ENCODE measurements at places on chromosomes 1 and 21.

- DNase-seq = no peak
Measured at GRCh38 chr1:11600836-11601235, 53.4 kb downstream of the FBXO2 start.

DNA sequence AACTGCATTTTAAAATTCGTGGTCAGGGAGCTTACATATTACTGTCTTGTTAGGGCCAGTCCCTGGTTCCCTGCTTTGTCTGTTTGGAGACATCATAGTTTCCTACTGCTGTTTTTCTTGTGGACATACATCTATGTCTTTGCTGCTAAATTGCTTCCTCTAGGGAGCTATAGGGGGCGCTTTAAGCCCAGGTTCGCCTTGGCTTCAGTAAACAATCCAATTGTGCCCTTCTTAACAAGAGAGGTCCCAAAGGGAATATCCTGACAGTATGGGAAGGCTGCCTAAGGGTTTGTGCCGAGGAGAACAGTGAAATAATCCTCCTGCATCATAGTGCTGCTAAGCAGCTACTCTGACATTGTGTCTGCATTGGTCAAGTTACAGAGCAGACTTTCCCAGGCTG lies 112.5 kb downstream of the USH2A start:
- peak; percentile 1 for DNase-seq

GRCh38 chr1:208009303-208009702 lies 98.4 kb upstream of the CD34 start:
- no peak for DNase-seq

DNA sequence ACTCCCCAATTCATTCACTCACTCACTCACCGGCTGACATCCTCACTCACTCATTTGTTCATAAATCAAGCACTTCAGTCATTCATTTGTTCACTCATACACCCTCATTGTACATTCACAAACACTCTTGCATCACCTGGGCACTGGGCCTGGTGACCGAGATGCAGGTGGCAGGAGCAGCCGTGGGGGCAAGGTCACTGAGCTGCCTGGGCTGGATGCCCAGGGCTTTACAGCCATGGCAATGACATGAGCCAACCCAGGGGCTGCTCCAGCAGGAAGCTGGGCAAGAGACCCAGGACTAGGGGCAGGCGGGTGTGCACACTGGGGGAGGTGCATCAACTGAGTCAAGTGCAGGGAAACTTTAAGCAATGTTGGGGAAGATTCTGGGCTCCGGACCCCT lies 113.6 kb upstream of the IGSF21 start:
- DNase-seq = no peak

- DNase-seq = no peak
Measured at GRCh38 chr21:29443411-29444010, 144.8 kb downstream of the BACH1 start.

All from activated CD4-positive, alpha-beta T cell treated with anti-CD3 and anti-CD28 coated beads, Interleukin-2, amount 50 U/mL, for 16 hours (primary cell).